ENCODE measurements at places on chromosomes 4 and X.

DNA sequence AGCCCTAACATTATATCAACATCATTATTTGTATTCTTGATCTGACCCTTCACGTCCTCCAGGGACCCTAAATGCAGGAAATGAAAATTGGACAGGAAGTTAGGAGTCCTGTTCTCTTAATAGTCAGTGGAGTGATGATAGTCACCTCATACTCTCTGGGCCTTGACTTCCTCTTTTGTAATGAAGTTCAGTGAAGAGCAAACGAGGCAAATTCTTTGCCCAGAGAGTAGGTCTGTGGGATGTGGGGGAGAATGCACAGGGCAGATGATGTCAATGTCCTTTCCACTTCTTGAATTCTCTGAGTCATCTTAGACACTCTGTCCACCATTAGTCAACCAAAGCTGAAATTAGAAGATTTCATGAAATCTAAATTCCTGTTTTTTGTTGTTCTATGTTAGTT is 17.1 kb upstream of the GPRIN3 start:
- no peak for DNase-seq

DNA sequence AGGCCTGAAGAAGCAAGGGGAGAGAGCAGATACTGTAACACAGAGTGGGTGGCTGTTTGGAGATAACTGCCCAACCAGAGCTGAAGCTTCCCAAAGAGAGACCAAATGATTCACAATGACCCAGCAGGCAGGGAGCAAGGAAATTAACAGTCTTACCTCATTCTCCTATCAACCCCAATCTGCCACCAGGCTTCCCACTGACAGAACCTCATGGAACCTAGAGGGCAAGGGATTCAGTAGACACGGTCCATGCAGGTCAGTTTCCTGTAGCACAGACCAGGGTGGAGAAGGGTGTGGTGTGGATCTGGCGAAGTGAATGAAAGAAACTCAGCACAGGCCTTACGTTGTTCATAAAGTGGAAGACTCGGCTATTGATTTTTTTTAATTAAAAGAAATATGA is 60.7 kb upstream of the ALB start:
- DNase-seq = no peak

- peak; percentile 61 for DNase-seq
These were observed 1.0 kb upstream of the SNCA start for GRCh38 chr4:89837993-89838390.

DNA sequence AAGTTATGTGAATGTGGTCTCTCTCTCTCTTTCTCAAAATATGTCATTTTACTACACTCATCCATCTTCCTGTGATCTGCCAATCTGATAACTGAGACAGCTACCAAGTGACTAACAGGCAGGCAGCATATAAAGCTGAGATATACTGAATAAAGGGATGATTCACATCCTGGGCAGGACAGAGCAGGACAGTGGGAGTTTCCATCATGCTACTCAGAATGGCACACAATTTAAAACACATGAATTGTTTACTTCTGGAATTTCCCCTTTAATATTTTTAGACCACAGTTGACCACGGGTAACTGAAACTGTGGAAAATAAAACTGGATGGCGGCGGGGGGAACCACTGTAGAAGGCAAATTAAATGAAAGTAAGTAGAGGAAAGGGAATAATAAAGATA is 58.6 kb upstream of the DCTD start:
- DNase-seq = no peak

DNA sequence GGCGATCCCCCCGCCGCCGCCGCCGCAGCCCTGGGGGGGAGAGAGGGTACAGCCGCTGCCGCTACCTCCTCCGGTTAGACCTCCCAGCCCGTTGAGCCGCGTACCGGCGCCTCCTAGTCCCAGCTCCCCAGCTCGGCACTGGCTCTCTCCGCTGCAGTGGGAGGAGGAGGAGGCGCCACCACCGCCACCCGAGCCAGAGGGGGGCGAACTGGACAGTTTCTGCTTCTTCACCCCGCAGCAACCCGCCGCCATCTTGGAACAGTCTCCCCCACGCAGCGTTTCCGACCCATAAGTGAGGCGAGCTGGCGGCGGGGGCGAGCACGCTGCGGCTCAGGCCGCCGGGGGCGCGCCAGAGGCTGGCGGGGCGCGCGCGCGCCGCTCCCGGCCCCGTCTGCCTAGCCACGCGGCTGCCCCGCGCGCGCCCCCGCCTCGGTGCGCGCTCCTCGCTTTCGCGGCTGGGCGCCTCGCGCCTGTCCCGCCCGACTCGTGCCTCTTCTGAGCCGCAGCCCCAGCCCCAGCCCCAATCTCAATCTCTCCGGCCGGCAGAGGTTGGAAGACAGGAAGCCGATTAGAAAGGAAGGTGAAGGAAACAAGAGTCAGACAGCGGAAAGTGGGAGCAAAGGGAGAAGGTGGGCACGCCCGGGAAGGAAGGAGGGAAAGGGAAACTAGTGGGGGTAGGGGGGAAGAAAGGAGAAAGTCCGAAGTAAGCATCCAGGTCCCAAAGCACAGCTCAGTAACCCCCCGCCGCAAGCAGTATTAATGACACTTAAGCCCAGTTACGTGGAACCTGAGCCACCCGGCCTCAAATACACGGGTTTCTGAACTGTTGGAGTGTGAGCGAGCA is at the start of gene AMMECR1:
Gene AMMECR1 (minus strand): TSS at position 266 of the 844 bp plus-strand sequence. CDS start 14 bp downstream, at position 252.
- peak; percentile 94 for DNase-seq

DNA sequence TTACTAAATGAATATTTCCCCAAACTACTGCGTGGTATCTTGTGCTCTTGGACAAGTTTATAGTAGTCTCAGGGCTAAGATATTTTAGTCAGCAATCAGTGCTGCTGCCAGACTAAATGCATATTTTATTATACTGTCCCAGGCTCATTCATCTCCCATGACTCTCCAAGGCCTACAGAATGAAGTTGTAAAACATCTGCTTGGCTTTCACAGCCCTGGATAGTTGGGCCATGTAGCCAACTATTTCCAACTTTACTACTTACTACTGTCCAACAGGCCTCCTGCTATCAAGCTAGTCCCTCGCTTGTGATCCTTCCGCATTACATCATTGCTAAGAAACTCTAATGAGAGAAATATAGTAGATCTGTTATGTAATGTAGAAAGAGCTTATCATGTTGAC is 31.4 kb downstream of the MAGEB16 start:
- no peak for DNase-seq

DNA sequence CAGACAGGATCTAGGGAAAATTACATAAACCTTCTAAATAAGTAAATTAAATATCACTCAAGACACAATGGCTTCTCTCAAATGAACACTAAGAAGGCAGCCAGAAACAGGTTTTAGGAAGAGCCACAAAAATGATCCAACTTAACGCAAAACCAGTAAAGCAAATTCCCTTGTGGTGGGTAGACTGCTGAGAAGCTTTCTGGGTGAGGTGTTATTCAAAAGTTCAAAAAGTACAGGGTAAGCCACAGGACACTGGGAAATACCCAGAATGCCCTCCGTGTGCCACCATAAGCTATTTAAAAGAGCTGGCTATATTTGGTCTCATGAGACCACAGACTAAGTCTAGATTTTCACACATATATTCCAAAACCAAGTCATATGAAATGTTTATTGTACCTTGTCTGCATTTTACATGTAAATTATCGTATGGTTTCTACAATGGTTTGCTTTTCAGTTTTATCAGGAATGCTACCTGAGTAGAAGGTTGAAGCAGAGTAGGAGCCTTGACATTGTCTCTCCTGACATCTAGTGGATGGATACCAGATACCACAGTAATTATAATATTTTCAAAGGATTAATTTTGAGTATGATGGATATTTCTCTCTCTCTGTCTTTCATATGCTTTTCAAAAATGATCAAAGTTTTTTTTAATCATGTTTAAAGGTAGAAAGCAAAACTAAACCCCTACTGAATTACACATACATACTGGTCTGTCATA is 109.3 kb upstream of the KLHL13 start:
- no peak for DNase-seq

DNA sequence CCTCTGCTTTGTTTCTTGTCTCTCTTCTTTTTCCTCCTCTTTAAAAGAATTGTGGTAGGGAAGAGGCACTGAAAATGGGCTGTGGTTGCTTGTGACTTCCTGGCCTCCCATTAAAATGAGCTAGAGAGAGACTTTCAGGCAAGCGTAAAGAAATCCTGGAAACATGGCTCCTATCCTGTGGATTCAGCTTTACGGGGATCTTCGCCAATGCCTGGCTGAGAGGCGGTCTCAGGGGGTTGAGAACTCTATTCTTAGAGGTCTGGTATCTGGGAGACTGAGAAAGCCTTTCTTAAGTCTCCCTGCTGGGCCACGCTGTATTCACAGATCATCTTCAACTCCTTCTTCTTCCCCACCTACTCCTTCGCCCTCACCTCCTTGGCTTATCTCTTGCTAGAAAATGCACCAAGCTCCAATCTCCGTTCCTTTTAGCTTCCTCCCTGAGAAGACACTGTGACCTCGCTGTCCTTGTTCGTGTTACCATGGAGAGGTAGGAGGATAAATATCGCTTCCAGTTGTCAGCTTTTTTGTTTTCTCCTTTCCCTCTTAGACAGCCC is 542 bp upstream of the KLF8 start:
- peak; percentile 7 for DNase-seq

DNA sequence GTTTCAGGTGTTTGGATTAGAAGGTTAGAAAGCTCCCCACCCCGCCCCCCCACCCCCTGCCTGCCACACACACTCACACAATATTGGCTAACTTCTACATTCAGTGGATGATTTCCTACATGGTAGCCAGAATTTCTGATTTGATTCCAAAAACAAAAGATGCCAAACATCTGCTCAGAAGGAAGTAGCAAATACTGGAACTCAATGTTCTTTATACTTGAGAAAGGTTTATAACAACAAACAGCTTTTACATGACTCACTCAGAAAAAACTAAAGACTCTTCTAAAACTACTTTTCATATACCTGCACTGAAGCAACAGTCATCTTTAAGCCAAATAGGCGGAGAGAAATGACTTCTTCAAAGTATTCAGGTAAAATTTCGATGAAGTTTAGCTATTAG is 750.5 kb upstream of the POU3F4 start:
- DNase-seq = no peak

DNA sequence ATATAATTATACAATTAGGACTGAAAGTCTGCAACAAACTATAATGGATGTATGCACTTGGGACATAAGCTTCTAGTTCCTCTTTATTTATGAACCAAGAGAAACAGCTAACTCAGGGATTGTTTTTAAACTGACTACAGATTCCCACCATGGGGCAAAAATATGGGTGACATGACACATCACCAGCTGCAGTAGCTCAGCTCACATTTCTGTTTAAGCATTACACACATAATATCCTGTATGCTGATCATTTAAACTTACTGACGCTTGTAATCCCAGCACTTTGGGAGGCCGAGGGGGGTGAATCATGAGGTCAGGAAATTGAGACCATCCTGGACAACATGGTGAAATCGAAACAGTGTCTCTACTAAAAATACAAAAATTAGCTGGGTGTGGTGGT is 11.5 kb downstream of the FGB start:
- no peak for DNase-seq

GRCh38 chr4:83208371-83209365 is 75.9 kb downstream of the COQ2 start:
- no peak for DNase-seq

DNA sequence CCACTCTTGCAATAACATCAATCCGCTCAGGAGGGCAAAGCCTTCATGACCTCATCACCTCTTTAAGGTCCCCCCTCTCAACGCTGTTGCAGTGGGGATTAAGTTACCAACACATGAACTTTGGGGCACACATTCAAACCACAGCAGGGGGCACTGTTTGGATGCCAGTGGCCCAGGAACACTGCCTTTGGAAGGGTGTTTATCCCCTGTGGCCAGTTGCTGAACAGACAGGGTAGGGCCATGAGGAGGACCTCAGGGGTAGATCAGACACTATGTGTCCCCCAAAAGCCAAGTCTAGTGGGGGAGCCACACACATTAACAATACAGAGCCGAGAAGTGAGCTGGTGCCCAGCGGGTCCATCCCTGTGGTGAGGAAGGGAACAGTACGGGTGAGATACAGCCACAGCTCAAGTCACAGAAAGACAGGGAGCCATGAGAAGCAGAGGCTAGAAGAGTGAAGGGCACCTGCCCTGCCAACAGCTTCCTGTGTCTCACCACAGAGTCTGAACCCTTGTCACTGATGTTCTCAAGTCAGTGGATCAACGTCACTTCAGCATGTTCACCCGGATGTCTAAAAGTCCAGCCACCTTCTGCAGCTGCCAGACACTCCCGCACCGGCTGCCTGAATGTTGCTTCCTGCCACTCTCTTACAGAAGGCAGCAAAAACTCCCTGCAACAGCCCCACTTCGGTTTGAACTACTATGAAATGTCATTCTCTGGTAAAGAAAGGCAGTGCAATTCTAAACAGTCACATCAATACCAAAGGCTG is 19.9 kb upstream of the MXD4 start:
- DNase-seq = no peak

DNA sequence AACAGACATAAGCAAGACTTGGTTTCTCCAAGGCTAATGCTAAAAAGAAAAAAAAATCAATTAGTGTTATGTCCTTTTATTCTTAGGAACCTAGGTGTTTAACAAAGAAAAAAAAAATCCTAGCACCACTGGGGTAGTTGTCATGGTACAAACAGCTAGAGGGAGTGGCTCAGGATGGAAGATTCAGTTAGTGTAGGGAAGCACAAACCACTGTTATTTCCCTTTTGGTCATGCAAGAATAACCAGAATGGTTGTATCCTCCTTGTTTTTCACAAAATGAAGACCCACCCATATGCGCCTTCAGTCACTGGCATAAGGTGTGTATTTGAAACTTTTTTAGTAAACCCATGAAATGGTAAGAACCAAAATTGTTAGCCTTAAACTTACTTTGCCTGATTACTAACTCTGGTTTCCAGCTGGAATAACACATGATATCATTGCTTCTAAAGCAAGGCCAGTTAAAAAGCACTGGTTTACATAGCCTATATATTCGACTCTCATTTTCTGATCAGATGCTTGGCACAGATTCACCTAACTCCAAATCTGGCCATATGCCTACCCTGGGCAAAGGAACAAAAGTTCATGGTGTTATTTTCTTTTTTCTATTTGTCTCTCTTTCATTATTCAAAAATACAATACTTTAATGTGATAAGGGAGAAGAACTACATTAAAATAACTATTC is 132.6 kb downstream of the SCFD2 start:
- DNase-seq = no peak

GRCh38 chrX:1587161-1587560 is 4.2 kb upstream of the AKAP17A start:
- DNase-seq = no peak

DNA sequence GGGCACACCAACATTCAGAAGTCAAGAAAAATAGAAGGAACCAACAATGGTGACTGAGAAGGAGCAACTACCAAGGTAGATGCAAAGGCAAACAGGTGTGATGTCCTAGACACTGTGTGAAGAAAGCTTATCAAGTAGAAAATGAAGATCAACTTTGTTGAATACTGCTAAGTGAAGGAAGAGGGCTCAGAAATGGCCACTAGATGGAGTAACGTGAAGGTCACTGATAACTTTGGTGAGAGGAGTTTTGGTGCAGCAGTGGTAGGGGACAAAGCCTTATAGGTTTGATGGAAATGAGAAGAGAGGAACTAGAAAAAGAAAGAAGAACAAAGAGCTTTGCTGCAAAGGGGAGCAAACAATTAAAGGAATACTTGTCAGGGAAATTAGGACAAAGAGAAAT is 23.5 kb downstream of the OTC start:
- no peak for DNase-seq

DNA sequence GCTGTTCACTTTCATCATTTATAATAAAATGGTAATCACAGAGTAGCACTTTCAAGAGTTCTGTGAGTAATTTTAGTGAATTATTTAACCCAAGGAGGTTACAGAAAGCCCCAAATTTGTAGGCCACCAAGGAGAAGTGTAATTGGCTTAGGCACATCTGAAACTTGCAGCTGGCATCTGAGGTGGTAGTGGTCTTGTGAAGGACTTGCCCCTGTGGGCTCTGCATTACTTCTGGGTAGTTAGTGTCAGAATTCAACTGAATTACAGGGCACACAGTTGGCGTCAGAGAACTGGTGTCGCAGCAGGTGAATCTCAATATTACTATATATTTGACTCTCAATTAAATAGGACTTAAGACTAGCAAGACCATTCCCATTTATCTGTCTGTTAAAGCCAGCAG is 36.9 kb downstream of the GPR174 start:
- DNase-seq = no peak
